ENCODE measurements at places on chromosomes 1 and 21. TPM values are rescaled to one million over a fixed set of nuclear protein-coding genes. Genes with fewer than 3 reads are reported as not detected.

Gene DPM3
- total RNA-seq = 99.1 TPM

Gene FCGR1A
- not detected for total RNA-seq

Gene SLC22A15
- 0.94 TPM for total RNA-seq

Gene MEF2D
- 31.8 TPM for total RNA-seq

Gene DCST2
- total RNA-seq = 0.46 TPM

Gene DUSP23
- total RNA-seq = 77.7 TPM

Gene CLDN19
- total RNA-seq = not detected

Gene ALX3
- not detected for total RNA-seq

Gene TSPAN1
- 3.2 TPM for total RNA-seq

Gene CD1C
- not detected for total RNA-seq

Gene LCE1A
- not detected for total RNA-seq

Gene SSR2
- 260 TPM for total RNA-seq
